Activated naive CD4-positive, alpha-beta T cell treated with Interleukin-2 at 50 U/mL for 16 hours (primary cell): ENCODE measurements at places on chromosomes 11 and 22.

DNA sequence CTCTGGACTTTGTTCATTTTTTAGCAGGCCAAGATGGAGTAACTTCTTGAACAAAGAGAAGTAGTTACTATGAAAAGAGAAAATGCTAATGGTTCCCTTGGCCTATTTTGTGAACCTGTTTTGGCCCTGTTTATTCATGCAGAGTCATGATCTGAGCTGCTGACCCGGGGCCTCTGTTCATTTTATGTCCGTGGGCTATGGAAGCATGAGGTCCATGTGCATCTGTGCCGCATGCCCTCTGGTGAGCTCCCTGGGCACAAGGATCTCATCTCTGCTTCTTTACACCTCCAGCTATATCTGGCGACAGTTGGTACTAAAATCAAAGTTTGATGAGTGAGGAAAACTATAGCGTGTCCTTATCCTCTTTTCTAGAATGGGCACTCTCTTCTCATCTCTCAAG lies 1.0 kb downstream of the PIWIL4 start:
- no peak for DNase-seq

DNA sequence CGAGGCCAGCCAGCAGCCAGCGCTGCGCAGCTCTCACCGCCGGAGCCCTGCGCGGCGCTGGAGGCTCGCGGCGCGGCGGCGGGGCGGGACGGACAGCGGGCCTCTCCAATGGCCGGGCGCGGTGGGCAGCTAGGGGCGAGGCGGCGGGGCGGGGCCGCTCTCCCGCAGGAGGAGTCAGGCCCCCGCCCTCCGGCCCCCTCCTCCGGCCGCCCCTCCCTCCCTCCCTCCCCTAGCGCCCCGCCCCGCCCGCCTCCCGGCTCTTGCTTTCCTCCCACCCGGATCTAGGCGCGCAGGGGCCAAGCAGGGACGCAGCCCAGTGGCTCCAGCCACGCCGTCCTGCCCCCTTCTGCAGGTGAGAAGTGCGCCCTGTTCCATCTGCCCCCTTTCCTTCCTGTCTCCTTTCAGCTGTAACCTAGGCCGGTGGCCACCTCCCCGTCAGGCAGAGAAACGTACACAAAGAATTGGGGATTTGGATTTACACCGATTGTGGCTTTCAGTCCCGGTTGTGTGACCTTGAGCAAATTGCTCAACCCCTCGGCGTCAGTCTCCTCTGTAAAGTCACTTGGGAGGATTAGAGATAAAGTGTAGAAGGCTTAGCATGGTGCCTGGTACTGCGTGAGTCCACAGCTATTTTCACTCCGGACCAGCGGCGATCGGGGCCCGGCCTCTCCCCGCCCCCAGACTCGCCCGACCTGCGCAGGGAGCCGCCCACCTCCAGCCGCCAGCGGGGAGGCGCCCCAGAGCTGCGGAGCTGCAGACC lies at the start of gene FZD4:
Gene FZD4 (minus strand): TSS at position 35 of the 760 bp plus-strand sequence. CDS start 310 bp downstream, outside the sequence.
- peak; percentile 53 for DNase-seq

DNA sequence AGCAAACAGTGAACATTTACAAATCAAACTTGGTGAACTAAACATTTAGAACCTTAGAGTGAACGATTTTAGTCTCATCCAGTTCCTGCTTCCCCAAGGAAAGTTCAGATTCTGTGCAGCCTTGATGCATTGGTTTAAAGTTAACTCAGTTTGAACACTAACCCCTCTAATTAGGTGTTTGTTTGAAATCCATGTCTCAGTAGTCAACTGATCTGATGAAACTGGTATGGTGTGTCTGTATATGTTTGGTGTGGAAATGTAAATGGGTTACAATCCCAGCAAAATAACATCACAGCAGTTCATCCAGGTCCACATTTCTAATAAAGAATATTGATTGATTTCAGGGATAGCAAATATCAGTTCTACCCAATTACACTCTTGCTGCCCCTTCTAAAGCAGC lies 532.0 kb downstream of the NTM start:
- no peak for DNase-seq

- no peak for DNase-seq
Observed at GRCh38 chr22:45413013-45413367, 409 bp downstream of the SMC1B start.

- DNase-seq, result no peak
Observed at GRCh38 chr11:17513853-17514252, 30.4 kb downstream of the USH1C start.

- DNase-seq, result no peak
Observed at GRCh38 chr22:31742115-31742514, 7.8 kb downstream of the PRR14L start.
